ENCODE measurements at places on chromosomes 1 and 21.

DNA sequence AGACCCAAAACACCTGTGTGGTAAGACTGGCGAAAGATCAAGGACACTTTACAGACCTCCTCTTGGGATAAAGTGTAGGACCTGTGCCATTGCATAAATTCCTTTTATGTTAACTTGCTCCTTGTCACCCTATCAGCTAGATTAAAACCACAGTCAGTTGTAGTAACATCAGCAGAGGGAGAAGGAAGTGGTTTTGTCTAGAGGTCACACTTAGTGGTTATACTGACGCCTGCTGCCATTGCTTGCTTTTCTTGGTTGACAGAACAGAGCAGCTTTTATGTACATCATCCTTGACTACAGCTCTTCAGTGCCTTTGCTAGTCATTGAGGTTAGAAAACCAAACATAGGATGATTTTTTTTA lies 101.4 kb downstream of the PBX1 start:
- H3K4me3 ChIP-seq: no peak overlapping the region
- no peak for DNase-seq
- H3K27me3 ChIP-seq: no peaks in the 10 kb centered on the region
- H3K4me1 ChIP-seq: peaks cover 54% of the 10 kb centered on the region
- peak overlapping the region; percentile 14 for H3K27ac ChIP-seq

DNA sequence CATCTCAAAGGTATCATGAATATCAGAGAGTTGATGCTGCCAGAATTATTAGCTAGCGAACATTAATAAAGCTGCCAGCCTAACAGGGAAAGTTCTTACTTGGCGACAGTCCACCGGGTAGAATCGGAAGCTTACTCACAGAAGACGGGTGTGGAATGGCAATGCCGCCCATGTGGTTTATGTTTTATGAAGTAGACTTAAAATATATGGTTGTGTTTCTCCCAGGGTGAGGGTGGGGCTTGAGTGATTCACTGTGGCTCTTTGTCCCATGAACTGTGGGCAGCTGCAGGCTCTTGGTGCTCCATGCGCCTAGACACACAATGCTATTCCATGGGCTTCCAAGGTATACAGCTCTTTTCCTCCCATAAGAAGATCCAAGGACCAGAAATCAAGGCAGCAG lies 162.7 kb downstream of the PIGK start:
- H3K27ac ChIP-seq: no peak overlapping the region
- no peaks in the 10 kb centered on the region for H3K36me3 ChIP-seq
- peaks cover 5% of the 10 kb centered on the region for H3K27me3 ChIP-seq
- DNase-seq: no peak

DNA sequence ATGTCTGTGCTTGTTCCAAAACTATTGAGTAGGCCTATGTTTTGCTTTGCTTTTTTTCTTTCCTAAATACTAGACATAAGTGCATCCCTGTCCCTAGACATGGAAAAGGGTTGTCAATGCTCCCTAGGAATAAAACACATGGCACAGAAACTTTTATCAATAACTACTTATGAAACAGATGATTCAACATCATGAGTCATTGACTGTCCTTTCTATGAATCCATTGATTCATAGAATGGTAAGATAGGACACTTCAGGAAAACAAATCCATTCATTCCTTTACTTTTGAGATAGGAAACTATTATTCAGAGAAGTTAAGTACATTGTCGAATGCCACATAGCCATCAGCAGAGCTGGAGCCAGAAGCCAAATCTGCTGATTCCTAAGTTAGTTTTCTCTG lies 147.5 kb downstream of the TSEN15 start:
- DNase-seq: no peak
- H3K27ac ChIP-seq: no peak overlapping the region
- H3K27me3 ChIP-seq: no peaks in the 10 kb centered on the region
- no peaks in the 10 kb centered on the region for H3K36me3 ChIP-seq
- H3K4me1 ChIP-seq: peaks cover 6% of the 10 kb centered on the region
- no peak overlapping the region for H3K4me3 ChIP-seq

GRCh38 chr1:59738152-59738551 lies 76.6 kb upstream of the HOOK1 start:
- H3K27me3 ChIP-seq: no peaks in the 10 kb centered on the region
- peaks cover 25% of the 10 kb centered on the region for H3K4me1 ChIP-seq
- DNase-seq: no peak
- H3K4me3 ChIP-seq: no peak overlapping the region

DNA sequence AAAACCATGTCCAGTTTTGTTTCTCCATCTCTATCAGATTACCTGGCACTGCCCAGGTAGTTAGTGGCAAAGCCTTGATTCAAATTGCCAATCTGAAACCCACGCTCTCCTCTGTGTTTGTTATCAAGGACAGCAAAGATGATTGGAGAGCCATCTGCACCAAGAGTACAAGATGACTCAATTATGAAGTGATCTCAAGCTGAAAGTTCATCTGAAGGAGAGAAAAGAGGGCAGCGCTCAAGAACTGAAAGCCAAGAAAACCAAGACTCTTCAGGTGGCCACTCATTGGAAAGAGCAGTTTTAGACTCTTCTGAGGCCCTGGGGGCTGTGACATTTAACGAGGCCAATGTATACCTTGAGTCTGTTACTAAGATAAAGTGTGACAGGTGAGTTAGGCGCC lies 13.8 kb downstream of the RXRG start:
- H3K36me3 ChIP-seq: no peaks in the 10 kb centered on the region
- peaks cover 8% of the 10 kb centered on the region for H3K4me1 ChIP-seq
- DNase-seq: no peak
- no peaks in the 10 kb centered on the region for H3K27me3 ChIP-seq
- H3K4me3 ChIP-seq: no peak overlapping the region
- H3K27ac ChIP-seq: no peak overlapping the region

DNA sequence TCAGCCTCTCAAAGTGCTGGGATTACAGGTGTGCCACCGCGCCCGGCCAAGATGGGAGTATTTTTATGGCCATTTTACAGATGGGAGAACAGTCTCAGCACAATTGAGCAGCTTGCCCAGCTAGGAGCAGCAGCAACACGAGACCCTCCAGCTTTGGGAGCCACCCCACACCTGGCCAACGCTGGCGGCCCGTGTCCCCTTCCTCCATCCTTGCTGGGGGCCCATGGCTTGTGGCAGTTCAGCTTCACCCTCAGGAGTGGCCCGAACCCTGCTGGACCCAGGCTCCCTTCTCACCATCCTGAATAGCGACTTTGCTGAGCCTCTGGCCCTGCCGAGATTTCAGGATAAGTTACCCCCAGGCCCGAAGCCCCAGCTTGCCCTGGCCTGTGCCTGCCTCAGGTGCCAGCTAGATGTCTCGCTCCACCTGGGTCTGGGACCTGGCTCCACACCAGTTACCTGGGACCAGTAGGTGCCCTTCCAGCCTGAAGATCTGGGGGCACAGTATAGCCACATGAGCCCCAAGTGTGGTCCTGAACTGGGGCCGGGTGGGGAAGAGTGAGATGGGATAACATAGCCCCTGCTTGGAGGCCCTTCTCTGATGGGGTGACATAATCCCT lies 19.2 kb downstream of the SLC66A1 start:
- H3K27ac ChIP-seq: no peak overlapping the region
- no peaks in the 10 kb centered on the region for H3K4me1 ChIP-seq
- H3K4me3 ChIP-seq: no peak overlapping the region

DNA sequence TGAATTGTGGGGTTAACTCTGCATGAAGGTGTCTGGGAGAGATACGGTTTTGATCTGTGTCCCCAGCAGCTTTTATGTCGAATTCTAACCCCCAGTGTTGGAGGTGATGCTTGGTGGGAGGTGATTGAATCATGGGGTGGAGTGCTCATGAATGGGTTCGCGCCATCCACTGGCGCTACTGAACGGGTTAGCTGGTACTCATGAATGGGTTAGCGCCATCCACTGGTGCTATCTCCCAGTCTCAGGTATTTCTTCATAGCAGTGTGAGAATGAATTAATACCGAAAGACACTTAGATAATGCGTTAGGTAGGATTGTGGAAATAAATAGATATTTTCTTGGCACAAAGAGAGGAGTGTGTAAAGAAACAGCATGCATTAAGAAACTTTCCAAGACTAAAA lies 32.9 kb upstream of the CLDN8 start:
- H3K27me3 ChIP-seq: no peaks in the 10 kb centered on the region
- no peak for DNase-seq
- H3K4me1 ChIP-seq: no peaks in the 10 kb centered on the region
- H3K4me3 ChIP-seq: no peak overlapping the region
- H3K36me3 ChIP-seq: no peaks in the 10 kb centered on the region

- H3K27ac ChIP-seq: no peak overlapping the region
- no peak for DNase-seq
- H3K36me3 ChIP-seq: no peaks in the 10 kb centered on the region
- peaks cover 6% of the 10 kb centered on the region for H3K4me1 ChIP-seq
Observed at GRCh38 chr1:172778456-172779455, 119.9 kb downstream of the FASLG start.

- H3K4me1 ChIP-seq: peaks cover 18% of the 10 kb centered on the region
- peak overlapping the region; percentile 60 for H3K27ac ChIP-seq
- H3K27me3 ChIP-seq: no peaks in the 10 kb centered on the region
- peak; percentile 36 for DNase-seq
Observed at GRCh38 chr1:192485692-192486436, 89.7 kb upstream of the RGS1 start.

GRCh38 chr1:1023700-1024099 lies 3.8 kb downstream of the AGRN start:
- no peaks in the 10 kb centered on the region for H3K36me3 ChIP-seq
- no peak overlapping the region for H3K4me3 ChIP-seq
- H3K27me3 ChIP-seq: no peaks in the 10 kb centered on the region
- peak overlapping the region; percentile 63 for H3K27ac ChIP-seq

DNA sequence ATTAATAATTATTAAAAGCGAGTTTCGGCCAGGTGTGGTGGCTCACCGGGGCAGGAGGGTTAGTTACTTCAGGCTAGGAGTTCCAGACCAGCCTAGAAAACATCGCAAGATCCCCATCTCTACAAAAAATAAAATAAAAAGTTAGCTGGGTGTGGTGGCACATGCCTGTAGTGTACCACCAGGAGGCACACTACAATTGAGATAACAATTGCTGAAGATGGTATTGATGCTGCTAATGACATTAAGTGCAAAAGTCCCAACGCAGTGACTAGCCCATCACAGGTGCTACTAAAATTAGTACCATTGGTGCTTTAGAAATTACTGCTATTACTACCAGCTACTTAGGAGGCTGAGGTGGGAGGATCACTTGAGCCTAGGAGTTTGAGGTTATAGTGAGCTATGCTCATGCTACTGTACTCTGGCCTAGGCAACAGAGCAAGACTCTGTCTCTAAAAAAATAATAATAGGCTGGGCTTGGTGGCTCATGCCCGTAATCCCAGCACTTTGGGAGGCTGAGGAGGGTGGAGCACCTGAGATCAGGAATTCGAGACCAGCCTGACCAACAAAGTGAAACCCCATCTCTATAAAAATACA lies 156.6 kb downstream of the GREM2 start:
- no peaks in the 10 kb centered on the region for H3K27me3 ChIP-seq
- H3K36me3 ChIP-seq: no peaks in the 10 kb centered on the region
- H3K4me3 ChIP-seq: no peak overlapping the region
- DNase-seq: no peak
- no peaks in the 10 kb centered on the region for H3K4me1 ChIP-seq

- no peaks in the 10 kb centered on the region for H3K36me3 ChIP-seq
- H3K27ac ChIP-seq: no peak overlapping the region
- DNase-seq: no peak
- no peak overlapping the region for H3K4me3 ChIP-seq
Observed at GRCh38 chr1:231397886-231398671, 24.0 kb downstream of the EGLN1 start.

GRCh38 chr1:46456411-46456963 lies 33.1 kb upstream of the DMBX1 start:
- H3K27me3 ChIP-seq: peaks cover 91% of the 10 kb centered on the region
- H3K36me3 ChIP-seq: no peaks in the 10 kb centered on the region
- no peak for DNase-seq
- H3K27ac ChIP-seq: no peak overlapping the region

GRCh38 chr1:53592521-53592982 lies 133.4 kb downstream of the DMRTB1 start:
- no peaks in the 10 kb centered on the region for H3K36me3 ChIP-seq
- no peaks in the 10 kb centered on the region for H3K4me1 ChIP-seq
- no peak for DNase-seq
- H3K4me3 ChIP-seq: no peak overlapping the region
- peaks cover 59% of the 10 kb centered on the region for H3K27me3 ChIP-seq

GRCh38 chr1:32309960-32310359 lies 18.1 kb downstream of the HDAC1 start:
- H3K27me3 ChIP-seq: no peaks in the 10 kb centered on the region
- no peak for DNase-seq
- no peak overlapping the region for H3K4me3 ChIP-seq

DNA sequence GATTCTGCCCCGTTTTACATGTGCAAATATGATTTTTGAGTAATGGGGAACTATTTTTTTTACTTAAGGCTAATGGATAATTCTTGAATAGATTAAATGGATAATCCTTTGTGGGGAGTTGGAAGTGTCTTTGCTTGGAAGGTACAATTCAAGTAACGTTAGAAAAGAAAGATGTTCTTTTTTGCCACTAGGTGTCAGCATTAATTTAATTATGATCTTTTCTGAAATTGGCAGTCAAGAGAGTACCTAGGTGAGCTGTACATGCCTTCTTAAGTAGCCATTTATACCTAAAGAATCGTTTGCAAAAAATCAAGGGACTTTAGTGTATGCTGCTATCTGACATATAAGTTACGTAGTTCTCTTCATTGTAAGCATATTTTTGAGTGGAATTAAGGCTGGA lies 2.2 kb downstream of the FBXO28 start:
- H3K27me3 ChIP-seq: no peaks in the 10 kb centered on the region
- no peak overlapping the region for H3K27ac ChIP-seq
- DNase-seq: no peak
- peaks cover 35% of the 10 kb centered on the region for H3K4me1 ChIP-seq

DNA sequence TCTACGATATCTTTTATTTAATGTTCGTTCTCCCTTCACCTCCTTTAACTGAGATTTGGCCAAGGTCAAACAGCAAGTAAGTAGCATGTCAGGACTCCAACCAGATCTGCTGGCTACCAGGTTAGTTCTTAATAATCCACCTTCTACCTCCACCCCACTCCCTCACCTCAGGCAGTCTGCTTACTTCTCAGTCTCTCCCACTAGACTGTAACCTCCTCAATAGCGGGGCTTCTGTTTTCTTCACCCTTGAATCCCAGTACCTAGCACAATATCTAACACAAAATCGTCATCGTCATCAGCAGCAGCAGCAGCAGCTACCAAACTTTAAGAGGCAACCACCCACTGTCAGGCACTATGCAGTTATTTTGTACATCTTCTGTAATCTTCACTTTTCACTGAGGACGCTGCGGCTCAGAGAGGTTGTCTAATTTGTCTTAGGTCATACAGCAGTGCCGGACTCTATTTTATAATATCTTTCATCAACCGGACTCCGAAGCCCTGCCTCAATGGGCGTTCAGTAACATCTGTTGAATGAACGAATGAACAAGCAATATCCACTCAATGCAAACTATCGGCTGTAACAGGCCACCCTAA lies 859 bp upstream of the MAGI3 start:
- DNase-seq: no peak
- no peaks in the 10 kb centered on the region for H3K36me3 ChIP-seq
- peak overlapping the region; percentile 91 for H3K27ac ChIP-seq
- H3K27me3 ChIP-seq: no peaks in the 10 kb centered on the region
- H3K4me3 ChIP-seq: peak overlapping the region; percentile 86

GRCh38 chr1:232986527-232986922 lies 36.1 kb downstream of the NTPCR start:
- H3K4me1 ChIP-seq: peaks cover 19% of the 10 kb centered on the region
- no peak overlapping the region for H3K27ac ChIP-seq
- no peak for DNase-seq
- H3K27me3 ChIP-seq: no peaks in the 10 kb centered on the region
